ENCODE measurements at places on chromosomes 6 and 20. TPM values are rescaled to one million over a fixed set of nuclear protein-coding genes. Genes with fewer than 3 reads are reported as not detected.

- no peak overlapping the region for H3K27ac ChIP-seq
- no peaks in the 10 kb centered on the region for H3K36me3 ChIP-seq
- H3K27me3 ChIP-seq = no peaks in the 10 kb centered on the region
- DNase-seq = no peak
Measured at GRCh38 chr20:24164360-24164759, 175.8 kb upstream of the GGTLC1 start.

Gene FAM83B
- not detected for total RNA-seq

DNA sequence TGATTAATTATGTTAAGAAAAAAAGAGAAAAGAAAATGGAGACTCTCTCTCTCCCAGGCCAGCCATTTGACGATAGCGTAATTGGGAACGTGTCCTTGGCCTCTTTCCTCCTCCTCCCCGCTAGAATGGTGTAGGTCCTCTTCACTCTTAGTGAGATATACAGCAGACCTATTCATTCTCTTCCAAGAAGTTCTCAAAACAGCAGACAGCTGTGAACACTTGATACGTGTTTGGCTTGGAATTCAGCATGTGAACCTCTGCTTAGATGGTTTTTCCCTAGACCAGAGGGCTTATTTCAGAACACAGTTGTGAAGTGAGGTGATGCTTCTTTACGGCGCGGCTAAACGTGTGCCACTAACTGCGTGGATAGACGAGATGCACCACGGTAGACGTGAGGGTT, 32.6 kb upstream of the TULP4 start:
- no peak for DNase-seq
- H3K36me3 ChIP-seq = peaks cover 3% of the 10 kb centered on the region
- no peak overlapping the region for H3K27ac ChIP-seq
- H3K4me1 ChIP-seq = peaks cover 26% of the 10 kb centered on the region
- no peak overlapping the region for H3K4me3 ChIP-seq

DNA sequence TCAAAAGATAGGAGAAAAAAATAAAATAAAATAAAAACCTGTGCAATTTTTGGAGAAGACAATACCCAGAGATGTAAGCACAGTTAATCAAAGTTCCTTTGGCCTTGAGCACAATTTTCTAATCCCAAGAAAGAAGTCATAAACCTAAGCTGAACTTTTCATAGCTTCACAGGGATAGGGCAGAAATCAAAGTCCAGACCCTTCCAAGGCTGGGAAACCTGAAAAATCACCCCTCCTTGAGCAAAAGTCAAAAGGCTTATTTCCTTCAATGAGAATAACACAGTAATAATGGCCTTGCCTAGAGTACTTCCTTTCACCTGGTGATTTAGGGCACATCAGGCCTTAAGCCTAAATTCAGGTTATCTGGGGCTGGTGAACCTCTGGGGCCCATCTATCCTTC, 415.0 kb upstream of the BTBD3 start:
- no peak overlapping the region for H3K27ac ChIP-seq
- no peaks in the 10 kb centered on the region for H3K27me3 ChIP-seq
- no peaks in the 10 kb centered on the region for H3K36me3 ChIP-seq
- no peak for DNase-seq
- no peak overlapping the region for H3K4me3 ChIP-seq
- H3K4me1 ChIP-seq = no peaks in the 10 kb centered on the region

Data from CD4-positive, CD25-positive, alpha-beta regulatory T cell (primary cell).